ENCODE measurements at places on chromosomes 4 and X.

GRCh38 chrX:133085785-133086184 lies 11.1 kb downstream of the USP26 start:
- peak; percentile 9 for DNase-seq

- no peak for DNase-seq
Measured at GRCh38 chrX:27924261-27924660, 57.0 kb downstream of the DCAF8L1 start.

GRCh38 chr4:76589872-76590797 lies 155.1 kb downstream of the SHROOM3 start:
- peak; percentile 94 for DNase-seq

DNA sequence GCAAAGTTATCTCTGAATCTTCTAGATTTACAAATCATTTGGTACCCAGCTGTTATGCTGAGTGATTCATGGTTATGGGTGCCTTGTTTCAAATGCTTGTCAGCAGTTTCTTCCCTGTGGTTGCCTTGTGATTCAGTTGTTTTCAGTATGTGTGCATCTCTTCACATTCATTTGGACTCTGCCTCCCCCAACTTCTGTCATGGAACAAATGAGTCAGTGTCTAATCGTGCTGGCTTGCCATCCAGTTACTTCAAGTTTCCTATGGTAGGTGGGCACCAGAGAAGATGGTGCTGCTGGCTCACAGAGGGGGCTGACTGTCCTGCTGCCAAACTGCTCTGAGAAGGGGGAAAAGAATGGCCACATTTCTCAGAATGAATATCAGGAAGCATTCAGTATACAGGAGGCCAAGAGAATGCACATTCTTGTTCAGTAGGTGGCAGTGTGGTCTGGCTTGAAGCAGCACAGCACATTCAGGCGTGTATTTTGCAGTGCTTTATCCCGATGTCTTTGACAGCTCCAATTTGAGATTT lies 260.9 kb downstream of the GLUD2 start:
- peak; percentile 23 for DNase-seq

- no peak for DNase-seq
Measured at GRCh38 chr4:140924761-140925392, 168.7 kb upstream of the TBC1D9 start.

DNA sequence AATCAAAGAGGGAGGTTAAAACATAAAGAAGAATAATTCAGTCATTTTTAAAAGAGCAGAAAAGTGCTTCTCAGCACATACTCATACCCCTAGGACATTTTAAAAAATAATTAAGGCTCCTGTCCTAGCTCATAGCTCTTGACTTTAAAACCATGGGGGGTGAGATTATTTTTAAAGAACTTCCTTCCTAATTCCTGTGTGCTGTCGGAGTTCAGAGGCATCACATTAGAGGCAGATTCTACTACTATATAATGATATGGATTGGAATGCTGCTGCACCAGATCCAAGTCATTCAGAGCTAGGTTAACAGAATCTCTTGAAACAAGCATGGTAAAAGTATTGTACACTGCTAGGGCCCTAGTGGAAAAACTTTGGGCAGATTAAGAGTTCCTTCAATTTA lies 456.5 kb upstream of the ADGRL3 start:
- no peak for DNase-seq

- no peak for DNase-seq
Measured at GRCh38 chrX:153922932-153923857, 2.9 kb downstream of the ARHGAP4 start.

- DNase-seq: no peak
Measured at GRCh38 chrX:794311-794710, 163.7 kb downstream of the SHOX start.

DNA sequence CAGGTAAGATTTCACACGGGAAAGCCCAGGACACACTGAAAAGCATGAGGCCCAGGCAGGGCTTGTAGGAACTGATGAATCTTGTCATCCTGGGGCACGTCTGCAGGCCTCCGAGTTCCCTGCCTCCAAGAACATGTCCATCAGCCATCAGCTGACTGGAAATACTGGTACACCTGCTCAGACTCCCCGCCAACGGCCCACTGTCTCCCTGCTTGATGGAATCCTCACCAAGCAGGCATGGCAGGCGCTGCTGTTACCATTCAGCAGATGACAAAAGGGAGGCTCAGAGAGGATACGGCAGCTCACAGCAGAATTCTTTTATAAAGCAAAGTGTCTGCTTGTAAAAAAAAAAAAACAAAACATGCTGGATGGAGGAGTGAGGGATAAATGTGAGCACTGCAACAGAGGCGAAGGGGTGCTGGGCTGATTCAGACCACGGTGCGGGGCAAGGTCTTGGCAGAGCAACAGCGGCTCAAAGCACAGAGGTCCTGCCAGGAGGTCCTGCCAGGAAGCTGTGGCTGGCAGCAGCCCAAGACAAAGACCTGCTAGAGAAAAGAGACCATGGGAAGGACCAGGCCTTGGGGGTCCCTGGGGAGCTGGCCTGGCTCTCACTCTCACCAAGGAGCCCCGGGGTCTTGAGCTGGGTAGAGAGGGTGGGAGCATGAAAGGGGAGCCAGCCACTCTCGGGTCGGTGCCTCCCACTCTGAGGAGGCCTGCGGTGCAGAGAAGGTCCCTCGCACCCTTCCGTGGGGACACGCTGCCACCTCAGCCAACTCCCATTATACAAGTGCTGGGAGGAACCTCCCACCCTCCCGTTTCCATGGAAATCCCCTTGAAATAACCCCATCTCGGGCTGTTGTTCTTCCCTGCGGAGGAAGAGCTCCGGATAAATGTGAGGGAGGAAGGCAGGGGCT lies 25.6 kb downstream of the PPP2R2C start:
- DNase-seq: no peak

DNA sequence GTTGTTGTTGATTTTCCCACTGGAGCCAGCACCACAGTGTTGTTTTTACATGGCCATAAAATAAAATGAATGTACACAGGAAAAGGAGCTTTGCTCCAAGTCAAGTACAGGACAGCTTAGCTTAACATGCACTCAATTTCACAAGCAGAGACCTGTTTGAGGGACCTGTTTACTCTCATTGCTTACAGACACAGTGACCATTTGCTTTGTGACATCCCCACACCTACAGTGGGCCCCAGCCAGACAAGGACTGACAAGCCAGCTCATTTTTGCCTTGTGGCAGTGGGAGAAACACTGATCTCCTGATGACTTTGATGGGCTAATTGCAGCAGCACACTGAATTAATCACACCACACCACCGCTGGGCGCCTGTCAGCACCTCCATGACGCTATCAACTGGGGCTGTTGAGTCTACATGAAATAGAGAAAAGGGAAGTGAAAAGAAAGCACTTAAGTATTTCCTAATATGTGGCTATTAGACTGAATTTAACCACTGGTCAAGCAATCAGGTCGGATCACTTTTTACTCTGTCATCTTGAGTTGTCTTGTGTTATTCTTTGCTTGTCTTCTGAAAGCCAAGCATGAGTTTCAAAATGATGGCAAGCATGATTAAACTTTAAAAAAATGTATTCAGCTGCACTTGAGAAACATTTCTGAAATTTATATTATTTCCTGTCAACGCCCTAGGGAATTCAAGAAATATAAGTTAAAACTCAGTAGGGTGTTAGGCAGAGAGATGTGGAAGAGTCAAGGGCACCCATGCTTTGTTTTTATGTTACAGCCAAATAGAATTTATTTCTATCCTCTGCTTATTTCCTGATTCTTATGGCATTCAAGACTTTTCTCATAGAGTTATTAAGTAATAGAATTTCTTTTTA lies 557.7 kb downstream of the RAB28 start:
- DNase-seq: no peak

DNA sequence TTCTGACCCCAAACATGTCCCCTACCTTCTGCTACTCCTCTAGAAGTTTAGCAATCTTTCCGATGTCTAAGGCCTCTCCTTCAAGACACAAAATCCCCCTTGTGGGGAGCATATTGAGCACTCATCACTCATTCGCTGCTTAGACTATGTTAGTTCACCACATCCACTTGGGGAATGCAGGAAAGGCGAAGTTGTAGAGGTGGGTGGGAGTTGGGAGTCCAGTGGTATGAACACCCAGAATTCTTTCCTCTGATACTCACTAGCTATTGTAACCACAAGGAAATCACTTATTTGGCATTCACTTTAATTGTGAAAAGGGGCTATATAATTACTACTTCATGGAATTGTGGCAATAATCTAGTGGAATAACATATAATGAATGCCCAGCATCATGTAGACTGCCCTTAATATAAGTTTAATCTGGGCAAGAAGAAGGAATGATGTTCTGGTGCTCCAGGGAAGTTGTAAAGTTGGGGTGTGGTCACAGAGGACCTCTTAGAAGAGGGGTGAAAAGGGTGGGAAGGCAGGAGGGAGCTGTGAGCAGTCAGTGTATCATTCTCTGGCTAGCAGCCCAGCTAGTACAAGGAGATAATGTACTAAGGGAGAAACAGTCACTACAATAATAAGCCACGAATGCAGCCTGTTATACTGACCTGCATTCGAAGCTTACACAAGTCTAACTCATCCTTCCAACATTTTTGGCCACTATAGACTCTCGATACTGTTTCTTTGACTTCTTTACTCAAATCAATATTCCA lies 468.2 kb upstream of the DIPK2B start:
- DNase-seq: peak; percentile 48

DNA sequence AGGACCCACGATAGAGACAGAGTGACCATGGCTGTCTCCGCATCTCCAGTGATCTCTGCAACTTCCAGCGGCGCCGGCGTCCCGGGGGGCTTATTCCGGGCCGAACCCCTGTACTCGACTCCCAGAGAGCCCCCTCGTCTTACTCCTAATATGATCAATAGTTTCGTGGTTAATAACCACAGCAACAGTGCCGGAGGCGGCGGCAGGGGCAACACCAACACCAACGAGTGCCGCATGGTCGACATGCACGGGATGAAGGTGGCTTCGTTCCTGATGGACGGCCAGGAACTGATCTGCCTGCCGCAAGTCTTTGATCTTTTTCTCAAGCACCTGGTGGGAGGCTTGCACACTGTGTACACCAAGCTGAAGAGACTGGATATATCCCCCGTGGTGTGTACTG lies 343 bp downstream of the DACH2 start:
- DNase-seq: no peak

- no peak for DNase-seq
Measured at GRCh38 chr4:95014068-95014467, 256.3 kb downstream of the BMPR1B start.

DNA sequence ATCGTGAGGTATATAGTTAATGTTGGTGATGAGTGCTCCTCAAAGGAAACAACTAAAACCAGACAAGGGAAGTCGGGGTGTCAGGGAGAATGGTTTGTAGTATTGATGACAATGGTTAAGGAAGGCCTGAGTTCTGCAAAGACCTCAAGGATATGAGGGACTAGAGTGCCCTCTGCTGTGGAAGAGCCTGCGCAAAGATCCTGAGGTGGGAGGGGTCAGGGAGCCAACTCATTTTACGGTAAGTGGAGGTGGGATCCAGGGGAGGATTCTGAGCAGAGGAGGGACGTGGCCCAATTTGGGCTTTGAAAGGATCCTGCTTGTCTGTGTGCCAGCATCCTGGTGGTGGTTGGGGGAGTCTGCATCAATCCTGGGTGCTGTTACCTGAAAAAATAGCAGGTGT lies 11.3 kb downstream of the UBA1 start:
- no peak for DNase-seq

GRCh38 chrX:107716118-107716684 lies 59.4 kb downstream of the TSC22D3 start:
- DNase-seq: no peak

DNA sequence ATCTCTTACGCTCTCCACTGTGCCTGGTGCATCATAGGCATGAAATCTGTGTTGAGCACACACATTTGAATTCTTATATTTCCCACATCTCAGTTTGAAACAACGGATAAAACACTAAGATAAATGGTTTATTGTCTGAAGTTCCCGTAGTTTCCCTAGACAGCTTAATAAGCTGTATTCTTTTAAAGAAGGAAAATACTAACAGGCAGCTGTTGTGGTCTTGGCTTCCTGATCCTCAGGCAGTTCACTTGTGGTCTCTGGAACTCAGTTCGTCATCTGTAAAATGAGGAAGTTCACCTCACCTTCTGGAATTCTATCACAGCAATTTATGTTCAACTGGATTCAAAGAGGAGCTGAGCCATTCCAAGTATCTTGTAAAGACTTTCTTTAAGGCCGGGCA lies 1805.6 kb upstream of the TENM3 start:
- DNase-seq: no peak

GRCh38 chr4:94766856-94767255 lies 9.1 kb downstream of the BMPR1B start:
- no peak for DNase-seq

GRCh38 chr4:140037353-140038030 lies 116.5 kb downstream of the MAML3 start:
- peak; percentile 95 for DNase-seq

DNA sequence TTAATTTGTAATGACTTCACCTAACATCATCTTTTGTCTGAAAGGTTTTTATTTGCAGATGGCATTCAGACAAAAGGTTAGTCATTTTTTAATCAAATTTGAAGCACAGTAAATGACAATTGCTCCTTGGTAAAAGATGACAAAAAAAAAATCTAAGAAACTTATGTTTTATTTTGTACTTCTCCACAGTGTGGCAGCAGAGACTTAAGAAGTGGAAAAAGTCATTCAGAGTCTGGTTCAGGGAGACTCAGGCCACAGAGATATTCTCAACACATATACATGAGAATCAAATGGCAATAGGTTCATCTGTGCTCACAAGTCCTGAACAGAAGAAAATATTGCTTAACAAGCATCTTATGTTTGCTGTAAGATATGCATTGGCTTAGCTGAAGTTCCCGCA lies 436.2 kb downstream of the KCNIP4 start:
- DNase-seq: peak; percentile 50

DNA sequence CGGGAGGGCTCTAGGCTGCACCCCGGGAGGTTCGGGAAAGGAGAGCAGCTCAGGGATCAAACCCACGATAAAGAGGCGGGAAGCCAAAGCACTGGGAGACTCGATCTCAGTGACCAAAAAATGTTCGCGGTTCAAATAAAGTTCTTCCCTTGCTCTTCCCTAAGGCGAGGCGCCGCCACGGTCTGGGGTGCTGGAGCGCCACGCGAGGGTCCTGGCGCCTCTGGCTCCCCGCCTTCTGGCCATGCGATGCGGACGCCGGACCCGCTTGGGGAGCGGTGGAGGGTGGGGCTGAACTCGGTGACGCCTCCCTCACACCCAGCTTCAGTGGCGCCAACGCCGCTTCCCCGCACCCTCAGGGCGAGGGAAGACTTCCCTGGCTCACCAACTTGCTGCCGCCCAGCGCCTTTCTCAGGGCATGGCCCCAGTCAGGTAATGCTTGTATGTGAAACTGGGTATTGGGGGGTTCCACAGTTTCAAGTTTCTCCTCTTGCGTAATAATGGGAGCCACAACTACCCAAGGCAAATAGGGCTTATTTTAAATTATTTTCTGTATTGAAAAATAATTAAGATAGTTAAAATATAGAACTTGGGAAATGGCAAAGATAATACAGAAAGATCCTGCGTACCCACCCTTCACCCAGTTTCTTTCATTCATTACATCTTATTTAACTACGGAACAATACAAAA lies at the start of gene QRFPR:
Gene QRFPR (minus strand): TSS at position 243 of the 687 bp plus-strand sequence. CDS start 371 bp downstream, outside the sequence.
- DNase-seq: no peak

DNA sequence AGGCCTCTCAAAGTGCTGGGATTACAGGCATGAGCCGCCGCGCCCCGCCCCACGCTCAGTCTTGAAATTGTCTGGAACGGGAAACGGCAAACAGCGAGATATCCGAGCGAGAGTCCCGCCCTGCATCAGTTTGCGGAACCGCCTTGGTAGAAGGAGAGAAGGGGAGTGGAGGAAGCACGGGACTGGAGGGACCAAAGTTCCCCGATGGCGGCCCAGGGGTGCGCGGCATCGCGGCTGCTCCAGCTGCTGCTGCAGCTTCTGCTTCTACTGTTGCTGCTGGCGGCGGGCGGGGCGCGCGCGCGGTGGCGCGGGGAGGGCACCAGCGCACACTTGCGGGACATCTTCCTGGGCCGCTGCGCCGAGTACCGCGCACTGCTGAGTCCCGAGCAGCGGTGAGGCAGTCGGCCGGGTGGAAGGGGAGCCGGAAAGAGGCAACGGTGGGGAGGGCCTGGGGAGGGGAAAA lies at the start of gene BST1:
Gene BST1 (plus strand): TSS at position 125 of the 463 bp plus-strand sequence. CDS start 80 bp downstream, at position 205.
- DNase-seq: peak; percentile 27

All from kidney glomerular epithelial cell (primary cell).